Activated CD4-positive, alpha-beta T cell treated with anti-CD3 and anti-CD28 coated beads for 48 hours (primary cell): ENCODE measurements at places on chromosomes 12 and 14.

DNA sequence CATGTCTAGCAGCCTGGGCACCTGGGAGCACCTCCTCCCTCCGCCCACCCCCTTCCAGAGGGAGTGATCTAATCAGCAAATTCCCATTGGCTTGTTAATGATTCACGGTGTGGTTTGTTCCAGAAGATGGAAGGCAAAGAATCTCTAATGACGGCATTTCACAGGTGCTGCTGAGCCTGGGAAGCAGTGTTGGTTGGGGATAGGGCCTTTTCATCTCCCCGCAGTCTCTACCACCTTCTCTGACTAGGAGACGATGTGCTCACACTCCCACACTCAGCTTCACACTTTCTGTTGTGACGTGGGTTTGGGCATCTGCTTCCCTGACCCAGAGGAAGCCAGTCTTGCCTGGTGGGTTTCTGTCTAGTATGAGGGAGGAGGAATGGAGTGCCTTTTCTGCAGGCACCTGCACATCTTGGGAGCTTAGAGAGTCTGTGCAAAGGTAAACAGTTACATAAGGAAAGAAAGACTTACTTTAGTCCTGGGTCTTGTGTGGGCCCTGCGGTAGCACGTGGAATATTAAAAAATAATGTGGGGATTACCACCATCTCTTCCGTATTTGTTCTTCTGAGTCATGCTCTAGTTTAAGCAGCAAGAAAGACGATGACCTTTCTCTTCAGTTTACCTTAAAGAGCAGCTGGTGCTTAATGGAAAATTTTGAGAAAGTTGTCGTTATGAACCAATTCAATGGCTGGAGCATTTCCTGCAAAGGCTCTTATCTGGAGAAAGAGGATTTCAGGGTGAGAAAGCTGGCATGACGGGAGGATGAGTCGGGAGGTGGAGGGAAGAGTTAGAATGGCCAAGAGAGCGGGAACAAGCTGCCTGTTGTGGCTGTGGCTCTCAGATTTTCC, 70.6 kb upstream of the ARHGAP5 start:
- DNase-seq = no peak

DNA sequence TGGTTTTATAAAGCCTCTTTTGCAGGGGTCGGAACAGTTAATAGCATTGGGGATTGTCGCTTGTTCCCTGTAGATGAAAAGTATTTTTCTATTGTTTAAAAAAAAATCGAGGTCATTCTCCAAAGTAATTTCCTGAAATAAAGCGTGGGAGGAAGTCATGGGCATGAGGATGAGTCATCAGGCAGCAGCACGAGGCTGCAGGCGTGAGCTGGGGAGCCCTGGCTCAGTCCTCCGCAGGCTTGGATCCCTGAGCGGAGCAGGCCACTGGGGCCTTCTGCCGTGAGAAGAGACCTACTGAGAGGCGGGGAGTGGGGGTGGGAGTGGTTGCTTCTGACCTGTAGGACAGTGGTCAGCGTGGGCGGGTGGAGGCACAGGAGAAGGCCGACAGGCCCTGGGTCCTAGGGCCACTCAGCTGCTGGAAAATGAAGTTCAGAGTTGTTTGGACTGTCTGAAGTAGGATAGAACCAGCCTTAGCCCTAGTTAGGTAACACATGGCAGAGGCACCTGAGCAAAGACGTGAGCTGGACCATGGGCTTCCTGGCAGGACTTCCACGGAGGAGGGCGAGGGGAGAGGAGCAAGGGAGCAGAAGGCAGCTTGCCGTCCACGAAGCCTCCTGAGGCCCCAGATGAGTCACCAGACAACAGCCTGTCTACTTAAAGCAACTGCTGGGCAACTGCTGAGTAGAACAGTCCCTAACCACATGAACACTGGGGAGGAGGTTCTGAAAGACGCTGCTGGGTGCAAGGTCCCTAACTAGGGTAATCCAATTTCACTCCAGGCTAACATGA, 21.1 kb upstream of the LGALS3 start:
- peak; percentile 50 for DNase-seq

- no peak for DNase-seq
These were observed 15.9 kb downstream of the HHIPL1 start for GRCh38 chr14:99660794-99661193.

GRCh38 chr14:24673059-24673458, 39.1 kb upstream of the GZMB start:
- DNase-seq = no peak

DNA sequence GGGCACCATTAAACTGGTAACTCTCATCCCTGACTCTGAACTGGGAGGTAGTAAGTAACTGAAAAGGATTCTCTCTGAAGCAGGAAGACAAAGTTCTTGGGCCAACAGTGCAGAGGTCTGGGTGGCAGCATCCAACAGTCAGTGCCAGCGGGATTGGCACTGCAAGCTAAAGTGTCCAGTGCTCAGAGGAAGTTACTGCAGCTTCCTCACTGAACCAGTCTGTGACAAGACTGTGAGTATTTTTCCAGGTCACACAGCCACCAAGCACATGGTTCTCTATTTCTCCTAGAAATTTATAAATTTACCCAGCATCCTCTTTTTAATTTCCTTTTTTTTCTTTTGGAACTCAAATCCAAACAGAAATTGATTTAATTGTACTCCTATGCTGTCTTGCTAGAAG, 81.6 kb upstream of the FAR2 start:
- no peak for DNase-seq

DNA sequence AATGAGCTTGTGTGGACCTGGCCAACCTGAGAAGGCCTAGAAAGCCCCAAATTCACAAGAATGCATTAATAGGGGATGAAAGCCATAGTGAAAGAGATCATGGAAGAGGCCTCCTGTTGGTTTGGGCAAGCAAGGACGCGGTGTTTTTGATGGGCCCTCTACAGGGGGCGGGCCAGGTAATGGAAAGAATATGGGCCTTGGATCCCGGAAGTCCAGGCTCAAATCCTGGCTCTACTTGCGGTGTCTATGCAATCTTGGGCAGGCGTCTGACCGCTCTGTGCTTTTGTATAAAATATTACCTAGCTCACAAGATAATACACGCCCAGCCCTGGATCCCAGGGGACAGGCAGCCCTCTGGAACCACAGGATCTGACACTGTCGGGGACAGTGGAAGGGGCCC, 41.1 kb upstream of the CLMN start:
- no peak for DNase-seq

GRCh38 chr12:108270035-108270848, 68.9 kb downstream of the CMKLR1 start:
- DNase-seq = no peak

- DNase-seq = peak; percentile 62
These were observed 436 bp downstream of the ASB2 start for GRCh38 chr14:93975791-93976476.

DNA sequence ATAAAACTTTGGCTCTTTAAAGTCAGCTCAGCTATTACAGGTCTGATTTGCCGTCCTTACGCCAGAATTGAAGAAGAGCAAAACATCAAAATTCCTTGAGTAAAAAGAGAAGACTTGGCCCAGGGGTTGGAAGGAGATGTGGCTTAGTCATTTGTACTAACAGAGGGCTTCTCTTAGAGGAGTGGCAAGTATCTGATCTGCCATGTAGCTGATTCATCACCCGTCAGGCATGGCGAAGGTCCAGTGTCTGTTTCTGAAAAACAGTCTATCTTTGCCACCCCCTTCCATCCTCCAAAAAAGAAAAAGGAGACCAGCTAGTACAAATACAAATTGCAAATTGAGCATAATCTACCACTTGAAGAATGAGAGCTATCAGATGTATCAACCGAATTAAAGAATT, 91.9 kb downstream of the RAD52 start:
- DNase-seq = no peak

GRCh38 chr12:7555752-7556151, 52.2 kb upstream of the CD163 start:
- no peak for DNase-seq

DNA sequence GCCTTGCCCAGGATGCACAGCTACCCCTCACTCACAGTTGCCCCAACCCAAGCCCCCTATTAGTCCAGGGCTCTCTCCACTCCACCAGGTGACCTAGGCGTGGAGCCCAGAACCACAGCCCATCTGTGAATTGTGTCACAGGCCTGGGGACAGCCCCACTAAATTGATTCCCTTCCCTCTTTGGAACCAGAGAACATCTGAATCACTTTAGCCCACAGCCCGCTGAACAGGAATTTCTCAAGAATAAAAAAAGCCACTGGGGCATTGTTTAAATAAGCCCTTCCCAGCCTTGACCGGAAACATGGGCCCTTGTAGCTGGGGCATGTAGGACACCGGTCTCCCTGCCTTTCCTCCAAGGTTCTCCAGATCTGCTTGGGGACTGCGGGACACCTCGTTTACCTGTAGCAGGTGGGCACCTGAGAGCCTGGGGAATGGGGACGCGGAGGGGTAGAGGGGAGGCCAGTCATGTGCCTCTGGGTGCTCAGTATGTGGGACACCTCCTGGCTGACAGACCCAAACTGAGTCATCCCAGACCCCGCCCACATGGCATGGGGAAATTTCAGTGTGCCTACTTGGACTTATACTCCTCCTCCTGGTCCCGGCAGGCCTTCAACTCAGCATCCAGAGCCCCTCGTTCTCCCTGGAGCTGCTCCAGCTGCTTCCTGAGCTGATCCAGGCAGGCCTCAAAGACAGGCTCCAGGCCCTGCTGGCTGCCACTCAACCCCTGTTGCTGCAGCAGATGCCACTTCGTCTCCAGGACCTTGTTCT, 1.3 kb downstream of the KRT78 start:
- DNase-seq = peak; percentile 27

DNA sequence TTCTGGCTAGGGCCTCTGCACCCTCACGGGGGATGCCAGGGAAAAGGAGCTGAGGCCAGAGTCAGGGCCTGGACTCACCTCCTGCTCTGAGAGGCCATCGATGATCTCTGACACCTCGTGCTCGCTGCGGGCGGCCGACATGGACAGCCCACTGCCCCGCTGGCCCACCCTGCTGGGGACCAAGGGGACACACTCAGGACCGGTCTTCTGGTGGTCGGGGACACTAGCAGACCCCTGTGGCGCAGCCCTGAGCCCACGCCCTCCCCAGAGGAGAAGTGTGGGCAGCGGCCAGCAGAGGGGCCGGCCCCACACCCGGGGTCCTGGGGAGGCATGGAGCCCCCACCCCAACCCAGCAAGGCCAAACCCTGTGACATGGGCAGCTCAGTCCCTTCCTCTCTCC, 134.6 kb downstream of the RFLNA start:
- DNase-seq = no peak
